ENCODE measurements at places on chromosomes 13 and 19.
A peak's percentile ranks its signal among the peaks of the same experiment; 100 is the strongest.

DNA sequence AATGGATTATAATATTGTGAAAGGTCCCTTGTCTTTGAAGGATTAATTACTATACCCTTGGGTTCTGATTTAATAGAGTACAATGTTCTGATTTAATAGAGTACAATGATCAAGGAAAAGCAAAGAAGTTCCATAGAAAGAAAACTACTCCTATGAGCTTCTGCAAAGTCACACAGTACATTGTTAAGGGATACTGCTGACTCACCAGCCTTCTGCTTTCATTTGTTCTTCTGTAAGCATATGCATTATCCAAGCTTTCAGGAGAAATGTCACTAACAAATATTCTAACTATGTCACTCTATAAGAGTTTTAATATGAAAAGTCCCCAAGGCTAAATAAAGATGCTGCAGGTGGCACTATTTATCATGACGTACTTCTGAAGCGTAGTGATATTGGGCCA lies 396.7 kb downstream of the RFC3 start:
- no peak for DNase-seq

- no peak for DNase-seq
These were observed 886.6 kb downstream of the DIAPH3 start for GRCh38 chr13:59277106-59277505.

GRCh38 chr13:33845572-33846302 lies 27.8 kb downstream of the RFC3 start:
- DNase-seq: no peak

- DNase-seq: no peak
These were observed 11.6 kb downstream of the KLK4 start for GRCh38 chr19:50899569-50899968.

GRCh38 chr19:35725216-35725861 lies 7.5 kb downstream of the KMT2B start:
- no peak for DNase-seq

DNA sequence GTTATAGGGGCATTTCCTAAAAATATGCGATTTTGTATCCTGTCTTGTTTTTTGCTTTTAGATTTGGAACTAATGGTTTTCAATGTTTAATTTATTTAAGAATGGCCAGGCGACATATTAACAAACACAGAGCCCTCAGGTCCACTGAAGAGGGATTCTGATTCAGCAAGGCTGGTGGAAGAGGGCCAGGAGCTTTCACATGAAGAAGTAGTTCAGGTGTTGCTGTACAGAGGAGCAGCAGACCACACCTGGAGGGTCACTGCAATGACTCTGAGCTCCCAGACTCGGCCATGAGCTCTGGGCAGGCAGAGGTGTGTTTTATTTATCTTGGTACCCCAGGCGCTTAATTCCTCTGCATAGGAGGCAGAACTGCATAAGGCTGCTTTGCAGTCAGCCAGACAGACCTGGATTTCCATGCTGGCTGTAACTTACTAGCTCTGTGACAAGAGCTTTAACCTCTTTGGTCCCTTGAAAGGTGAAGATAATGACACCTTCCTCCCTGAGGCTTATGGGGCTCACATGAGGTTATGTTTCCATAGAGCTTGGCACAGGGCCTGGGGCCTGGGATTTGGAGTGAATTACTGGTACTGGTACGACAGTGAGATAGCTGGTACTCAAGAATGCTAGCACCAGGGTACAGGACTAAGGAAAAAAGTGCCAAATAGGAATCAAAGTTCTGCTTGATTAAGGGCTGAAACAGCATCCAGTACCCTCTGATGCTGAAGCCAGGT lies 184.7 kb downstream of the OXGR1 start:
- no peak for DNase-seq

DNA sequence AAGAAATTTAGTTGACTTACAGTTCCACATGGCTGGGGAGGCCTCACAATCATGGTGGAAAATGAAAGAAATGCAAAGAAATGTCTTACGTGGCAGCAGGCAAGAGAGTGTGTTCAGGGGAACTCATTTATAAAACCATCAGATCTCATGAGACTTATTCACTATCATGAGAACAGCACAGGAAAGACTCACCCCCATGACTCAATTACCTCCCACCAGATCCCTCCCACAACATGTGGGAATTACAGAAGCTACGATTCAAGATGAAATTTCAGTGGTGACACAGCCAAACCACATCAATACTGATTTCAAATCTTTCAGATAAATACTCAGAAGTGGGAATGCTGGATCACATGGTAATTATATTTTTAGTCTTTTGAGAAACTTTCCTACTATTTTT lies 1357.9 kb downstream of the SLITRK5 start:
- DNase-seq: peak; percentile 16

DNA sequence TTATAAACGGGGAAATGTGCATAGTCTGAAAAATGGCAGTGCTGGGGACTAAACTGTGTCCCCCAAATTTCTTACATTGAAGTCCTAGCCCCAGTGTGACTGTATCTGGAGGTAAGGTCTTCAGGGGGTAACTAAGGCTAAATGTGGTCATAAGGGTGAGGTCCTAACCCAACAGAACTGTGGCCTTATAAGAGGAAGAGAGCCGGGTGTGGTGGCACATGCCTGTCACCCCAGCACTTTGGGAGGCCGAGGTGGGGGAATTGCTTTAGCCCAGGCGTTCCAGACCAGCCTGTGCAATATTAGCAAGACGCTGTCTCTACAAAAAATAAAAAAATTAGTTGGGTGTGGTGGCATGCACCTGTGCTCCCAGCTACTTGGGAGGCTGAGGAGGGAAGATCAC lies 17.8 kb downstream of the PROZ start:
- DNase-seq: peak; percentile 78

- DNase-seq: no peak
These were observed 10.0 kb downstream of the LHB start for GRCh38 chr19:49006905-49007304.

- DNase-seq: no peak
These were observed 6.7 kb downstream of the DNM2 start for GRCh38 chr19:10724573-10725071.

DNA sequence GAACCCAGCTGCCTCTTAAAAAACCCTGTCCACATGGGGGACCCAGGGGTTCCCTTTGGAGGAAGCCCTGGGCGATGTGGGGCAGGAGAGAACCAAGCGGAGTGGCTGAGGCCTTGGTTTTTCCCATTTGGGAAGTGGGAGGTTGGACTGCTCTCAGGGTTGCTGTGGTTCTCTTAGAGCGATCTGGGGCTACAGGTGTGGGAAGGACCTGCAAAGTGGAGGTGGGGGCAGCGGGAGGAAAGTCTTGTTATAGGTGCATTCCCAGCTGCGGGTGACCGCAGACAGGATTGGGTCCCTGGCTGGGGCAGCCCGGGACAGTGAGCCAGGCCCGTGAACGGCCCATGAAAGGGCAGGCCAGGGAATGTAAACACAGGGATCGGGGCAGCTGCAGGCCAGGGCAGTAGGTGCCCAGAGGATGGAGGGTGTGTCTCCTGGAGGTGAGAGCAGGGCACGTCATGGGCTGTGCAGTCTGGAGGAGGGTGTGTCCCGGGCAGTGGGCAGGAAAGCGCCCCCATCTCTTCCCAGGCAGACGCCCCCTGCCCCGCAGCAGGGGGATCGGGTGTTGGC lies 814 bp downstream of the SLC25A23 start:
- DNase-seq: no peak

DNA sequence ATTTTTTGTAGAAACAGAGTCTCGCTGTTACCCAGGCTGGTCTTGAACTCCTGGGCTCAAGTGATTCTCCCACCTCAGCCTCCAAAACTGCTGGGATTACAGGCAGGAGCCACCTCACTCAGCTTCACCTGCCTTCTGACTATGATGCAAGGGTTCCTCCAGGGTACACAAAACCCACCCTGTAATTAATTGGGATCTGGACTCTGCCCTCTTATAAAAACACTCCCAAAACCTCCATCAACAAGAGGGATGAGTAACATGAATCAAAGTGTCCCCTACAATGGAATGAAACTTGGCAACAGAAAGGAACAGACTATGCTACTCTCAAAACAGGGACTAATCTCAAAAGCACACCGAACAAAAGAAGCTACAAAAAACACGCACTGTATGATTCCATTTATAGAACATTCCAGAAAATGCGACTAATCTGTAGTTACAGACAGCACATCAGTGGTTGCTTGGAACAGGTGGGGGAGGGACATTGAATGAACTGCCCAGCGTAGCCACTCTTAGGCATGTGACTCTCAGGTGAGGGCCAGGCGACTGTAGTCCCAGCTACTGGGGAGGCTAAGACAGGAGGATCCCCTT lies 3.2 kb upstream of the PRR36 start:
- no peak for DNase-seq

- no peak for DNase-seq
These were observed 24.8 kb downstream of the WBP4 start for GRCh38 chr13:41085961-41086585.

GRCh38 chr19:10836479-10837330 lies 693 bp upstream of the TMED1 start:
- peak; percentile 94 for DNase-seq

DNA sequence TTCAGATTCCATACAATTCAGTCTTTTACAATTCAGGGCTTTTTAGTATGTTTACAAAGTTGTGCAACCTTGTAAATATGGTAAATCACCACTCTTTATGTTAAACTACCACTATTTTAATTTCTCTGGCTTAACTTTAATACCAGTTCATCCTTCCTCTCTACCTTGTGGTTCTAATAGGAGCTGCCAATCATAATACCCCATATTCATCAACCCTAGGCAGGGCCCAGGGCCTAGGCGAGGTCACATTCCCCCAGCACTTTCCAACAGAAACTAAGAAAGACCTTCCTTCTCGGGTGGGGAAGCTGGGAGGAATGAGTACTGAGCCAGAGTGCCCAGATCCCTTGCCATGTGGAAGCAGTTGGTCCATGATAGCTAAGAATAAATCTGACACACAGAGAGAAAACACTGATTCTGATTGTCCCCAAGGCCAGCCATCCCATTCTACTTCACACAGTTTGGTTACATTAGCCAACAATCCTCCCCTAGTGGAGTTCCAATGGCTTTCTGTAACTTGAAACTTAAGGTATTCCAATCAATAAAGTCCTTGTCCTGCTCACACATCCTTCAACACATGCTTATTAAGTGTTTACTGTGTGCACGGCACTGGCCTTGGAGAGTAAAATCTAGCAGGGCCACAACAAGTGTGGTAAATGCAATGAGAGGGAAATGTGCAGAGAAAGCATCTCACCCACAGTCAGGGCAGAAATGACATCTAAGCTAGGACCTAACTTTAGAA lies 76.8 kb downstream of the NUFIP1 start:
- no peak for DNase-seq

GRCh38 chr19:30802424-30803013 lies 430.3 kb downstream of the ZNF536 start:
- DNase-seq: no peak

GRCh38 chr13:29294821-29295220 lies 300.7 kb downstream of the SLC7A1 start:
- no peak for DNase-seq

- no peak for DNase-seq
These were observed 24.9 kb upstream of the TPM4 start for GRCh38 chr19:16051254-16052025.

GRCh38 chr13:44089452-44089851 lies 209.7 kb downstream of the LACC1 start:
- no peak for DNase-seq

DNA sequence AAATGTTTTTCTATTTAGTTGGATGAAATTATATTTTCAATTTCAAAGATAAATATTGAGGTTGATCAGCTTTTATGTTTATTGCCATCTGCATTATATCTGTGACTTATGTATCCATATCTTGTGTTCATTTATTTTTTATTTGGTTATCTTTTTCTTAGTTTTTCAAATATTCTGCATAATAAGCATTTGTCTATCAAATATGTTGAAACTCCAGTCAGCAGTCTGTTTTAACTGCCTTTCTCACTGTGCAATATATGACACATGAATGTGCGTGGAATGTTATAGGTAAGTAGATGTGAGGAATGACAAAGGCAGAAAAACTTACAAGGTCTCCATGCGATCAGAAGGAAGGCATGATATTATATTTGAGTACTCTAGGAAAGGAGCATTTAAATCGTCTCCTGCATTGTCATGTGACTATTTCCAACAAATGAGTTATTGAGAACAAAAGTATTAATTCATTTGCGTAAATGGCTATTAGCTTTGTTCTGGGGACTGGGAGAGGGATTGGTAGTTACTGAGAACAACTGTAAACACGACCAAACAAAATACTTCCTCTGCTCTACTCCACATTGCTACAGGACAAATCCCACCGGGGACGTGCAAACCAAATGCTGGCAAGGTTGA lies 318.1 kb downstream of the GPC5 start:
- no peak for DNase-seq

DNA sequence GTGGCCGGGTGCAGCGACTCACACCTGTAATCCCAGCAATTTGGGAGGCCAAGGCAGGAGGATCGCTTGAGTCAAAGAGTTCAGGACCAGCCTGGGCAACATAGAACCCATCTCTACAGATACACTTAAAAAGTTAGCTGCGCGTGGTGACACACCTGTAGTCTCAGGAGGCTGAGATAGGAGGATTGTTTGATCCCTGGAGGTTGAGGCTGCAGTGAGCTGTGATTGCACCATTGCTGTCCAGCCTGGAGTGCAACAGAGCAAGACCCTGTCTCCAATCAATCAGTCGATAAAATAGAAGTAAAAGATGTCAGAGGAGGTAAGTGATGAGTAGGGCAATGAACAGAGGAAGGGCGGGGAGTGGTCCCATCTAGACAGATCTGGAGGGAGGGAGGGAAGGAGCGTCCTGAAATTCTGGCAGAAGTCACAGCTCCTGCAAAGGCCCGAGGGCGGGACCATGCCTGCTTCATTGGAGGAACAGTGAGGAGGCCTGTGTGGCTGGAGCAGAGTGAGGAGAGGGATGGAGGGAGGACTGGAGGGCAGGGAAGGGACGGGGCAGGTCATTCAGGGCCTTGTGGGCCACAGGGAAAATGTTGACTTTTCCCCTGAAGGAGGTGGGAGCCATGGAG lies 9.7 kb downstream of the SMIM24 start:
- DNase-seq: no peak

DNA sequence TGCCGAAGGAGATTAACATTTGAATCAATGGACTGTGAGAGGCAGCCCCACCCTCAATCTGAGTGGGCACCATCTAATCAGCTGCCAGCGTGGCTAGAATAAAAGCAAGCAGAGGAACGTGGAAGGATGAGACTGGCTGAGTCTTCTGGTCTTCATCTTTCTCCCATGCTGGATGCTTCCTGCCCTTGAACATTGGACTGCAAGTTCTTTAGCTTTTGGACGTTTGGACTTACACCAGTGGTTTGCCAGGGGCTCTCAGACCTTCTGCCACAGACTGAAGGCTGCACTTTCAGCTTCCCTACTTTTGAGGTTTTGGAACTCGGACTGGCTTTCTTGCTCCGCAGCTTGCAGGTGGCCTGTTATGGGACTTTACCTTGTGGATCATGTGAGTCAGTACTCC lies 14.7 kb downstream of the NHLRC3 start:
- no peak for DNase-seq

- no peak for DNase-seq
These were observed at the start of gene CERS4 for GRCh38 chr19:8208922-8209461. CERS4 (plus strand) TSS chr19:8209370; CDS start chr19:8251077, 41,707 bp downstream.

Measured in inflammatory macrophage (primary cell).